ENCODE measurements at places on chromosomes 12 and 14. TPM values are rescaled to one million over a fixed set of nuclear protein-coding genes. Genes with fewer than 3 reads are reported as not detected.

The JPH4 gene
- 1.1 TPM for total RNA-seq

The SERPINA9 gene
- not detected for total RNA-seq

The FSCB gene
- 0.10 TPM for total RNA-seq

The KRT82 gene
- total RNA-seq: not detected

The TESPA1 gene
- total RNA-seq: 0.92 TPM

The CCND2 gene
- total RNA-seq: 268 TPM

The GPR84 gene
- total RNA-seq: not detected

The PLEKHD1 gene
- total RNA-seq: 0.21 TPM

The SPIC gene
- not detected for total RNA-seq

The IL31 gene
- total RNA-seq: not detected

The MVK gene
- 12.7 TPM for total RNA-seq

The CCDC175 gene
- total RNA-seq: not detected

The RNU4-1 gene
- total RNA-seq: under 0.01 TPM

The PIWIL1 gene
- not detected for total RNA-seq

The CLEC14A gene
- 42.2 TPM for total RNA-seq
